ENCODE measurements at places on chromosomes 12 and 14.

DNA sequence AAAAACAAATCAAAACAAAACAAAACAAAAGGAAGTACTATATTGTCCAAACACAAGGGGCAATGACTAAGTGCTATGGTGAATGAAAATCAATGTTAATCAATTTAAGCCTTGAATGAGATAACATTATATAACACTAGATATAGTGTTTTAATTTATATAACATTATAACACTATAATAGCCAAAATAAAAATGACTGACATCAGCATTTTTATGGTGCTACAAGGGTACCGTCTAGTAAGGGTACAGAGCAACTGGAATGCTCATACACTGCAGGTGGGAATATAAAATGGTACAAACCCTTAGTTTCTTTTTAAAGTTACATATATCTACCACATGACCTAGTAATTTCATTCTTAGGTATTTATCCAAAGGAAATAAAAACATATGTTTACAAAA, 5.7 kb downstream of the NEDD8 start:
- no peak for DNase-seq

DNA sequence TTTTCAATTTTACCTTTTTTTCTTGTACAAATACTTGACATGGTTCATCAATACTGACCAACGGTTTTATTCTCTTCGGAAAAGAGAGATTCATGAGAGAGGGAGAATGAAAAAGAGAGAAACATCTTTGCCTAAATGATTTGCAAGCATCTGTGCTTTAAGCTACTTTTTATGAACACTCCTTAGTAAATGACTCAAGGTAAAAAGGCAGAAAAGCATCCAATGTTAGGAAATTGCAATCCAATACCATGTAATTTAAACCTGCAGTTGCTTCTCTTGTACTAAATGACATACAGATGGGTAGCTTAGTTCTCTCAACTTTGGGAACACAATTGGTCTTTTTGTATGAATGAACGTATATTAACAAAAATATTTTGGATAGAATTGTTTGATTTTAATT, 46.1 kb downstream of the MSRB3 start:
- DNase-seq, result no peak

DNA sequence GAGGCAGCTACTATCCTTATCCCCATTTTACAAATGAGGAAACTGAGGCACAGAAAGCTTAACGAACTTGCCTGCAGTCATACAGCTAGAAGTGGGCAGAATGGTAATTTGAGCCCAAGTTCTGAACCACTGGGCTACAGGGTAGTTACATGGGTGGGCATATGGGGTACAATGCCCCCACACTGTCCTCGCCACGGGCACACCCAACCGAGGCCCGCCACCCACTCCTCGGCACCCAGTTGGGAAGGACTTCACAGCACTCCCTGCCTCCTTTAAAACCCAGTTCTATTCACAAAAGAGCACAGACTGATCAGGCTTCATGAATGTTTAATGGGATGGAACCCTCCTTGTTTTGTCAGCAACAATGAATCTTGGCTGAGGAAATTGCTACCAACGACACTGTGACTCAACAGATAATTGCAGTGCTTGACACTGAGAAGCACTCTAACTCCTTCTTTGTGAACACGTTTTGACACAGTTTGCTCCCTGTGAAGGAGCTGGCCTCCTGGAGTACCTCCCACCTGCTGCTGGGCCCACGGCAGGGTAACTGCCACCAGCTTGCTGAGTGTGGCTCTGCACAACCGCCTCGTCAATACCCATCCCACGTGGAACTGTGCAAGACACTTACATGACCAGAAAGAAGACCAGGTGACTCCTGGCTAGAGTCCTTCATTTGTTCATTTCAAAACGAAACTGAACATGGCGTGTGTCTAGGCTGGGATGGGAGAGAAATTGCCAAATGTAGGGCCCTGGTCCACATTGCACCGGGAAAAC, 63.5 kb downstream of the CLMN start:
- DNase-seq, result no peak

DNA sequence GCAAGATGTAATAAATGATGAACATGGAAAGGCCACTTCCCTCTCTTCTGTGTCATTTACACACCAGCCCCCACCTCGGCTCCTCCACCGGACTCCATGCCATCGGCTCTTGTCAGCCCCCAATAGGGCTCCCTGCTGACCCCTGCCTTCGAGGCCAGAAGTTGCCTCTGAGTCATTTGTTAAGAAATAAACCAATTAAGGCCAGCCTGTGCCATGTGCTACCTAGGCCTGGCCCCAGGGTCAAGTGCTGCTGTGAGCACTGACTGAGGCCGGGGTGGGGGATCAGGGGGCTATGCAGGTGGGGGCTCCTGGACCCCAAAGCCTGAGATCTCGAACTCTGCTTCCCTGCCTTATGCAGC, 53.2 kb downstream of the TESC start:
- no peak for DNase-seq

GRCh38 chr12:2094597-2094996, 41.8 kb downstream of the CACNA1C start:
- no peak for DNase-seq

- DNase-seq, result no peak
These were observed 65.9 kb upstream of the C14orf180 start for GRCh38 chr14:104513641-104514046.

All from stimulated activated CD8-positive, alpha-beta memory T cell treated with anti-CD3 and anti-CD28 coated beads, Interleukin-4, amount 100 ng/mL, for 4 hours (primary cell).